ENCODE measurements at places on chromosomes 1 and 21.

- no peak for DNase-seq
Observed at GRCh38 chr1:200291106-200291505, 118.7 kb downstream of the ZNF281 start.

- DNase-seq: no peak
Observed at GRCh38 chr1:118116909-118117308, 68.1 kb downstream of the SPAG17 start.

- DNase-seq: no peak
Observed at GRCh38 chr1:5768014-5768413, 224.2 kb downstream of the NPHP4 start.

DNA sequence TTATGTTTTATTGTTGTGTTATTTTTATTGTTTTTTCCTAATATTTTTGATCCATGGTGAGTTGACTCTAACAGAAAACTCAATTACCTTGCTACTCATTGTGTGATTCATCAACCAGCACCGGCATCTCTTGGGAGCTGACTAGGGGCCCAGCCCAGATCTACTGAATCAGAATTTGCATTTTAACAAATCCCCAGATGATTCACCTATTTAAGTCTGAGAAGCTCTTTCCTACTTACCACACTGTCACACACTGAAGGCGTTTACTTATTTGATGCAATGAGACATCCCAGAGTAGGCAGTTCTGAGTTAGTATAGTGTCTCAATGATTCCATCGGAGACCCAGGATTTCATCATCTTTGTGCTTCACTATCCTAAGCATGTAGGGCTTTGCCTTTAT is 416.6 kb downstream of the RWDD3 start:
- no peak for DNase-seq

DNA sequence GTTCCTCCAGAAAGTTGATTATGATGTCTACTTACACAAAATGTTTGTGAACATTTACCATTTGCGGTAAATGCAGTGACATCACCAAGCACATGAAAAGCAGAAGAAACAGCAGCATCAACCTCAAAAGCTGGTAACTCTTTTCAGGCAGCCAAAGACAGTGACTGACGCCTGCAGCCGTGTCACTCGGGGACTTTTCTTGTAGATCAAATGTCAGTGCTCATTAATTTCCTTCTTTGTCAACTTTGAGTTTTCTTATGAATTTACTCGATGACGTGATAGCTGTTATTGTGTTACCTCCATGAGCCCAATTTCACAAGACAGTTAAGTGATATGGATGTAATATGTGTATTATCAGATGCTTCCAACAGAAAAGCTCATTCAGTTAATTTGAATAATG is 92.5 kb downstream of the RIPK4 start:
- no peak for DNase-seq

- no peak for DNase-seq
Observed at GRCh38 chr1:81878538-81878937, 77.8 kb downstream of the ADGRL2 start.

DNA sequence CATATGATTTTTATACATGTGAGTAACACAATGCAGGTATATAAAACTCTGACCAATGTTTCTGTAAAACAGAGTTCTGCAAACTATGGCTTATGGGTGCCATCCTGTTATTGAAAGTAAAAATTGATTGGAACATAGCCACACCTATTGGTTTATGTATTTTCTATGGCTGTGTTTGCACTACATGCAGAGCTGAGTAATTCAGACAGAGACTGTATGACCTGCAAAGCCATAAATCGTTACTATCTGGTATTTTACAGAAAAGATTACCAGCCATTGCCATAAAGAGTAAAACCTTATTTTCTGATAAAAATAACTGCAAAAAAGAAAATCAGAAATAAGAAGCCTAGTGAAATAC is 13.1 kb downstream of the GBP1 start:
- no peak for DNase-seq

DNA sequence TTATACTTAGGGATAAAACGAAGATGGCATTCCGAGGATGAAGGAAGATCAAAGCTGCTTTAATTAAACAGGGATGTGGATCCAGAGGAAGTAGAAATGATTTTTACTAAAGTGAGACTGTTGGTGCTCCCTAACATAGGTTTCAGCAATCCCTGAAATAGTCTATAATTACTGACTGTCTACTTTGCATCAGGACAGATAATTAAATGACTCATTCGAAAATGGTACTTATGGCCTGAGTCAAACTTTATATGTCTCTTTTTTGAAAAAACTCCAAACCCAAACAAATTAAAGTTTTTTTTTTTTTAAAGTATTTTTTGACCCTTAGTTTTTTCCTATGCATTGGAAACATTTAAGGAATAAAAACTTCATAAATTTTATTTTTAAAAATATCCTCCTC is 90.3 kb downstream of the LYST start:
- no peak for DNase-seq

DNA sequence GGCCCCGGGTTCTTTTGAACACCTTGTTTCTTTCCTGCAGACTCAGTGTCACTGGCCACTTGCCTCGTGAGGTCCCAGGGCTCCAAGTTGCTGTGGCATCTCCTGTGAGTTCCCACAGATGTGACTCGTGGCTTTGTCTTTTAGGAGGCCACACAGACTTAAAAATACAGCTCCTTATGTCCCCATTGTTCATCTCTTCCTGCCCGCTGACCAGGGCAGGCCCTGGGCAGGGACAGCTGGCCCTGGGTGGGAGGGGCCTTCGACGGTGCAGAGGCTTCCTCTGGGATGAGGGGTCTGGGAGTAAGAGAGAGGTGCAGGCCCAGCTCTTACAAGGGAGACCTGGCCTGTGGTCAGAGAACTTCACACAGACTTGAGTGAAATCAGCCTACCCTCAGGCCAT is 15.6 kb downstream of the LDLRAP1 start:
- no peak for DNase-seq

All from T-helper 17 cell (primary cell).